Hematopoietic multipotent progenitor cell (in vitro differentiated cells): ENCODE measurements at places on chromosomes 3 and 15. TPM values are rescaled to one million over a fixed set of nuclear protein-coding genes. Genes with fewer than 3 reads are reported as not detected.

- DNase-seq: no peak
Measured at GRCh38 chr3:128555098-128555825, 62.3 kb upstream of the GATA2 start.

- no peak for DNase-seq
Measured at GRCh38 chr3:284322-284721, 87.8 kb downstream of the CHL1 start.

LINGO1 gene
- total RNA-seq: under 0.01 TPM

TTLL13 gene
- total RNA-seq: under 0.01 TPM

PYGO1 gene
- total RNA-seq: under 0.01 TPM

DNA sequence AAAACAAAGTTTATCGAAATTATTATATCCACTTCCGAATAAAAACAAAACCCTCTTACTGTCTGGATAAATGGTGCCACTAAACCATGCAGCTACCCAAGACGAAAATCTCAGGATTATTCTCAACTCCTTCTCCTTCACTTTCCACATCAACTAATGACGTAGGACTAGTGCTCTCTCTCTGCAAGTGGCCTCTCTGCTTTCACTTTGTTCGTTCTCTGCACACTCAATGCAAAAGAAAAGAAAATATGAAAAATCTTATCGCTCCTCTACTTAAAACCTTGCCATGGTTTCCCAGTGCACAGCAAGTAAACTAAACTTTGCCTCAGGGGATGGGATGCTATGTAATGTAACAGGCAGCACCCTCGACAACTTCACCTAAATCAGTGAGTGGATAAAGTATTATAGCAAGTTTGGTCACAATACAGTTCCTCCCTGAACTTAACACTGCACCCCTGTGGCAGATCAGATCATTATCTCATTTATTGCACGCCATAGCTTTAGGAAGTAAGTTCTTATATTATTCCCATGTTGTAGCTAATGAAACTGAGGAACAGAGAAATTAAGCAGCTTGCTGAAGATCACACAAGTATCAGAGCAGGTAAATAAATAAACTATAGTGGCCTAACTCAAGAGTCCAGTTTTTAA is 262.7 kb upstream of the GADL1 start:
- DNase-seq: peak; percentile 56

- DNase-seq: no peak
Measured at GRCh38 chr3:133014325-133014724, 23.9 kb upstream of the TMEM108 start.

GRCh38 chr15:58547628-58548307 is 116.0 kb downstream of the LIPC start:
- no peak for DNase-seq

DNA sequence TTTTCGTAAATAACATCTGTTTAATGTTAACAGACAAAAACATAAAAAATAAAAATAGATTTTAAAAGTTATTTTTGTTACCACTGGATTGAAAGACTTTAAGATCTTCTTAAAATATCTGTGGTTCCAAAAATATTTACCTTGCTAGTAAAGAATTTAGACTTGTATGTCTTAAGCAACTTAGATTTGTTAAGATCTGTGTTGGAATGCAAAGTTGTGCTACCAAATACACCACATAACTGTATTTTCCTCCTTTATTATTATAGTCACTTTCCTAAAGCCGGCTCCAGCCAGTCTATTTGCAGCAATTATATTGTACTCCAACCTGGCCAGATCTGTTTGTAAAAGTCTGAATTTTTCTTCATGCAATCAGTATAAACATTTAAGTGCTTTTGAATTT is 63.7 kb downstream of the SPRED1 start:
- no peak for DNase-seq

DNA sequence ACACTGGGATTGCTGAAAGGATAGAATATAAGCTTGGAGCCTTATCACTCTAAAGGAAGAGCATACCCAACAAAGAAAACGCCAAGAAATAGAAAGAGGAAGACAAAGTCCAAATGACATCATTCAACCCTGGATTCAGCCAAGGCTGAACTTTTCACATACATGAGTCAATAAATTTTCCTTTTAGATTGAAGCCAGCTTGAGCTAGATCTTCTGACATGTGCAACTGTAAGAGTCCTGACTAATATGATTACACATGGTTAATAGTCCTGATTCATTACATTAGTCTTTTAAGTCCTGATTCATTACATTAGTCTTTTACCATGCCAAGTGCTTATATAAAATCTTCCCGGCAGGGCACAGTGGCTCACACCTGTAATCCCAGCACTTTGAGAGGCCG is 13.6 kb upstream of the DENND6A start:
- DNase-seq: no peak

DNA sequence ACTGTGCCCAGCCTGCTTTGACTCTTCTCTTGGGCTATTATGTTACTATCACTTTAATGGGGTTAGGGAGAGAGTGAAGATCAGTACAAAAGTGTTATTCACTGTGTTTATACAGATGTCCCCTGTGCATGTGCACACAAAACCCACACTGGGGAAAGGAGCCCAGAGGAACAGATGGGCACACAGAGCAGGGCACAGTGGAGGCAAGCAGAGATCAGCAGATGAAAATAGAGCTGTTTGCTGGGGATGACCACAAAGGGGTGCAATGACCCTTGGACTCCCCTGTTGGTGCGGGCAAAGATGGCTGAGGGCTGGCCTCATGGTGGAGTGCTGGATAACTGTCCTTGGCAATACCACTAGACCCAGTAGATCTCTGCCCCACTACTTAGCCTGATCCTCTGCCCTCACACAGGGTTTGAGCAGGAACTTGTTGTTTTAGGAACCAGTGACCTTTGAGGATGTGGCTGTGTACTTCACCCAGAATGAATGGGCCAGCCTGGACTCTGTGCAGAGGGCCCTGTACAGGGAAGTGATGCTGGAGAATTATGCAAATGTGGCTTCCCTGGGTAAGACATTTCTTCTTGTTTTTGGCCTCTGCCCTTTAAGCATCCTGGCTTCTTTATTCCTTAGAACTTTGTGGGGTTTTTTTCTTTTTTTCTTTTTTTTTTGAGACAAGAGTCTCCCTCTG is 5.3 kb downstream of the ZNF620 start:
- DNase-seq: no peak

- no peak for DNase-seq
Measured at GRCh38 chr3:156750191-156750873, 75.8 kb upstream of the LEKR1 start.

DNA sequence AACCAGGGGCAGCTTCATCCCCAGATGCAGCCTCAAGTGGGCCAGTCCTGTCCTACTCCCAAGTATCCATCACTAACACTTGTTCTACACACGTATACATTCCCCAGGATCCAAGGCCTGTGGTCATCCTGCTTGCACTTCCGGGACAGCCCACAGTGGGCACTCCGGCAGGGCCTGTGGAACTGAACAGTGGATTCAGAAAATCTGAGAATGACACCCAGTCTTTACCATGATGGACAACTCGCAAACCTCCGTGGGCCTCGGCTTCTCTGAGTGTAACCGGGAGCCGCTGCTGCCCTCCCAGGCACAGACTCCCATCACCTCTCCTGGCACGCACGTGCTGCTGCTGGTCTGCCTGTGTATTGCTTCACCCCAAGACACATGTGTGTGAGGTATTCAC is 59.6 kb downstream of the ATP10A start:
- DNase-seq: no peak

DNA sequence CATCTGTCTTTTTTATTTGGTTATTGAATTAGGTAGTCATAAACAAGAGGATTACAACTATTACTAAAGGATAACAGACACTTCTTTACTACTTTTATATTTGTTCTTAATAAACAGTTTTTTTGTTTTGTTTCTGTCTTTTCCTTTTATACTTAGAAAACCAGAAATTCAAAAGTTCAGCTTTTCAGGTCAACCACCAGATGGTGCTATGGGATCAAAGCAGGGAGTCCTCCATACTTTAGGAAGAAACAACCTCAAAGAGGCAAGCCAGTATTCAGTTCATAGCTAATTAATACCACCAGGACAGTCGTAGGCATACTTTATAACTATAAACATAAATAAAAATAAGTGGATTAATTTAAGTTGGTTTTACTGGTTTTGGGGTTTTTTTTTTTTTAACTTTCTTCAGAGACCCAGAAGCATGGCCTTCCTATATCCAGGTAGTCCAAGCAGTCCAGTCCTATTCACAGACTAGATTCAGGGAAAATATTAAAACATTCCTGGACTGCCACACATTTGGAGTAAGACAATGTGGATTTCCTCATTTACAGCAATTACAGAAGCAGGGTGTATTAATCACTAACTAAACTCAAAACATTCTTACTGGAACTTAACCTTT is 16.0 kb upstream of the EID1 start:
- DNase-seq: peak; percentile 84
